Activated CD4-positive, alpha-beta T cell treated with anti-CD3 and anti-CD28 coated beads, Interleukin-10, Interleukin-2, amounts not matched to agents 100 ng/mL and 50 ng/mL, durations not matched to agents 16 hours and 8 hours (primary cell): ENCODE measurements at places on chromosomes 1 and 21.
A peak's percentile ranks its signal among the peaks of the same experiment; 100 is the strongest.

- DNase-seq: no peak
These were observed 3.5 kb downstream of the ERVH48-1 start for GRCh38 chr21:42921927-42922326.

DNA sequence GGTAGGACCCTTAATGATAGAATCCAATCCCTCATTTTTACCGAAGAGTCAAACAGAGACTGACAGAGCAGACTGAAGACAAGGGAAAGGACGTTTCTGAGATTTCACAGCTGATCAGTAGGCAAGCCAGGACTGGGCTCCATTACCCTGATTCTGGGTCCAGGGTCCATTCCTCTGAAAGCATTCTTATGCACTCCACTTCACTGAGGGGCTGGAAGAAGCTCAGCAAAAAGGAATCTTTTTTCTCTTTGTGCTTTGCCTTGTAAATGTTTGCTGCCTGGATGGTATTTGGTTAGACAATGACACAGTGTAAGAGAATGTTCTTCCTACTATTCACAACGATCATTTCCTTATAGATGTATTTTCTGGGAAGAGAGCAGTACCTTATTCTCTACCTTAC, 331.3 kb upstream of the PROX1 start:
- DNase-seq: no peak

GRCh38 chr1:97186381-97186780, 464.8 kb downstream of the PTBP2 start:
- peak; percentile 15 for DNase-seq

DNA sequence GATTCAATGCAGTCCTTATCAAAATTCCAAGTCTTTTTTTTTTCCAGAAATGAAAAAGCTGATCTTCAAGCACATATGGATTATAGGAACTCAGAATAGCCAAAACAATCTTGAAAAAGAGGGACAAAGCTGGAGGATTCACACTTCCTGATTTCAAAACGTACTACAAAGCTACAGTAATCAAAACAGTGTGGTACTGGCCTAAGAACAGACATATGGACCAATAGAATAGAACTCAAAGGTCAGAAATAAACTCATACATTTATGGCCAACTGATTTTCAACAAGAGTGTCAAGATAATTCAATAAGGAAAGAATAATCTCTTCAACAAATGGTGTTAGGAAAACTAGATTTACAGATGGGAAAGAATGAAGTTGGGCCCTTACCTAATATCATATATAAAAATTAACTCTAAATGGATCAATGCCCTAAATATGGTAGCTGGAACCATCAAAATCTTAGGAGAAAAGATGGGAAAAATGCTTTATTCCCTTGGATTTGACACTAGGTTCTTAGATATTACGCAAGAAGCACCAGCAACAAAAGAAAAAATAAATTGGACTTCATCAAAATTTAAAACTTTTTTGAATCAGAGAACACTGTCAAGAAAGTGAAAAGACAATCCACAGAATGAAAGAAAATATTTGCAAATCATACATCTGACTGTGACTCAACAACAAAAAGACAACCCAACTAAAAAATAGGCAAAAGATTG, 4.0 kb upstream of the KRTAP10-12 start:
- no peak for DNase-seq

- no peak for DNase-seq
These were observed 351.9 kb upstream of the CAMK1G start for GRCh38 chr1:209231476-209232156.

DNA sequence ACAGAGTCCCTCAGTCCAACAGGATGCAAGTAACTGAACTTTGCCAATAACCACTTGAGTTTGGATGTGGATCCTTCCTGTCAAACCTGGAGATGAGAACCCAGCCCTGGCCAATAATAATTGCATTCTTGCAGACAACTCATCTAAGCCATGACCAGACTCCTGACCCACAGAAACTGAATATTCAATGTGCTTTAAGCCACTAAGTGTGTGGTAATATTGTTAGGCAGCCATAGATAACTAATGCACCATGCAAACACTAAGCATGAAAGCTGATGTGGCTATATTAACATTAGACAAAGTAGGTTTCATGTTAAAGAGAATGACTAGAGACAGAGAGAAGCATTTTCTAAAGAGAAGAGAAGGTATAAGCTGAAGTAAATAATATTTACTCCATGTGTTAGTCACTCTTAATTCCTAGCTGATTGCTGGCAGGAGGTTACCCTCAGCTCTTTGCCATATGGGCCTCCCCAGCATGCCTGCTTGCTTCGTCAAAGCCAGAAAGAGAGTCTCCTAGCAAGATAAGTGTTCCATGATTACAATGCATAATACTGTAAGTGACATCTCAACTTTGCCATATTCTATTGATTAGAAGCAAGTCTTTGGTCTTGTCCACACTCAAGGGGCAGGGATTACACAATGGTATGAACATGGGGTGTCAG, 276.4 kb upstream of the PLXNA2 start:
- no peak for DNase-seq

- DNase-seq: no peak
These were observed 62.0 kb downstream of the KCNK1 start for GRCh38 chr1:233675893-233676292.

GRCh38 chr1:9164919-9165318, 36.0 kb upstream of the GPR157 start:
- no peak for DNase-seq
